ENCODE measurements at places on chromosomes 2 and 18.
A peak's percentile ranks its signal among the peaks of the same experiment; 100 is the strongest.

DNA sequence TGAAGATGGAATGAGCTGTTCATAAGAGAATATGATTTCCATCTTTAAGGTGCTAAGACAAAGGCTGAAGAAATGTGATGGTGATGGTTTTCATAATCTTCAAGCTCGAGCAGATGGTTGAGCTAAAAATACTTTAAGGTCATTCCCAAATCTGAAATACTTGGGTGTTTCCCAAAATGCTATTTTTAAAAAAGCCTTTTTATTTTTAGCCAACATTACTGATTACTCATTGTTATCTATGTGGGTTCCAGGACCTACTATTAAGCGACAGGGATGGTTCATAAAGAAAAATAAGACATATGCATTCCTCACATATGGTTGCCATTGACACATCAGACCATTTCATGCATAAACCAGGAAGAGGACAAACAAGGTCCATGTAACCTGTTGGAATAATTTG lies 298.5 kb downstream of the PLCL1 start:
- DNase-seq, result no peak

- peak; percentile 56 for DNase-seq
These were observed 575 bp downstream of the HSPD1 start for GRCh38 chr2:197498937-197499593.

GRCh38 chr2:45570671-45571334 lies 40.3 kb downstream of the SRBD1 start:
- no peak for DNase-seq

GRCh38 chr2:140892911-140893637 lies 1237.7 kb downstream of the LRP1B start:
- DNase-seq, result no peak

DNA sequence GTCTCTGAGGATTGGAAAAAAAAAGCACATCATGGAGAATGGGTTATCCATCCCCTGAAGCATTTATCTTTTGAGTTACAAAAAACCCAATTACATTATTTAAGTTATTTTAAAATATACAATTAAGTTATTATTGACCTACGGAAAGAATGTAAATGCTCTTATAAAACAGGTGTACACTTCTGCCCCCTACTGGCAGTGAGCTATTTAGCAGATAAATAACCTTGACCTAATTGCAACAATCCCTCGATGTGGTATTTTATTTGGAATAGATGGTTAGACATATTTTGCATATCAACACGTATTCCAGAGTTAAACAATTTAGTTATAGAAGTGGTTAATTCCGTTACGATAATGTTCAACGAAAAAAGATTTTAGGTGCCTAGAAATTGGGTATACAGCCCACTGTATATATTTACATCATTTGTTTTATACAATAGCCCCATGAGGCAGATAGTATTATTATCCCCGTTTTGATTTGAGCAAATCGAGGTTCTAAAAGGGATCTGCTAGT lies 9.1 kb upstream of the DAW1 start:
- DNase-seq, result peak; percentile 25

DNA sequence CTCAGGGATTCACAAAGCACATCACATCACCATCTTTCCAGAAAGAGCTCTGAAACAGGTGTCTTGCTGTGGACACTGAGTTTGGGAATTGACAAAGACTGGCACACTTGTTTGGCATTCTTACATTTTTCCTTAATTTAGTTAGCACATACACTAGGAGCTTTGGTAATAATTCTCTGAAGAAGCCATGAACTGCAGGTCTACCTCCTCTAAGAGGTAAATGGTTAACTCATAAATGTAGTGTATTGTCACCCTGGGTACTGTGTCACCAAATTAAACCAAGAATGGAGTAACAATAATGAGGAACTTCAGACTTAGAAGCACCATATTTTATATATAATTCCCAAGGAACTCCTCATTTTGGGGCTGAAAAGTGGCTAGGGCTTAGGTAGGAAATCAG lies 22.6 kb downstream of the EIF4E2 start:
- no peak for DNase-seq

GRCh38 chr2:18362696-18363095 lies 197.8 kb downstream of the RDH14 start:
- DNase-seq, result no peak

All from activated CD4-positive, alpha-beta T cell treated with anti-CD3 and anti-CD28 coated beads for 4 hours (primary cell).